ENCODE measurements at places on chromosomes 7 and 10.

GRCh38 chr10:79446758-79447084 is 1.3 kb upstream of the ZCCHC24 start:
- DNase-seq: no peak

GRCh38 chr10:119652361-119652730 is 1.2 kb downstream of the BAG3 start:
- no peak for DNase-seq

- peak; percentile 28 for DNase-seq
Observed at GRCh38 chr10:101123085-101123814, 7.8 kb upstream of the TLX1 start.

GRCh38 chr7:121547544-121548092 is 151.5 kb upstream of the FAM3C start:
- DNase-seq: peak; percentile 53

GRCh38 chr10:75505293-75505692 is 73.9 kb downstream of the LRMDA start:
- no peak for DNase-seq

DNA sequence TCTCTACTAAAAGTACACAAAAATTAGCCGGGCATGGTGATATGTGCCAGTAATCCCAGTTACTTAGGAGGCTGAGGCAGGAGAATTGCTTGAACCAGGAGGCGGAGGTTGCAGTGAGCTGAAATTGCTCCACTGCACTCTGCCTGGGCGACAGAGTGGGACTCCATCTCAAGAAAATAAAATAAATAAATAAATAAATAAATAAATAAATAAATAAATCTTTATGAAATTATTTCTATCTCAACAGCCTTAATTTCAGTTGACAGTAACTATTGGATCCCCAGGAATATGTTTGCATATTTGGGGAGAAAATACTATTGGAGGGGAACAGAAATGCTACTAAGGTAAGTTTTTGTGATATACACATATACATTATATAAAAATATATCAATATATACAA is 20.0 kb downstream of the TMEM229A start:
- no peak for DNase-seq

DNA sequence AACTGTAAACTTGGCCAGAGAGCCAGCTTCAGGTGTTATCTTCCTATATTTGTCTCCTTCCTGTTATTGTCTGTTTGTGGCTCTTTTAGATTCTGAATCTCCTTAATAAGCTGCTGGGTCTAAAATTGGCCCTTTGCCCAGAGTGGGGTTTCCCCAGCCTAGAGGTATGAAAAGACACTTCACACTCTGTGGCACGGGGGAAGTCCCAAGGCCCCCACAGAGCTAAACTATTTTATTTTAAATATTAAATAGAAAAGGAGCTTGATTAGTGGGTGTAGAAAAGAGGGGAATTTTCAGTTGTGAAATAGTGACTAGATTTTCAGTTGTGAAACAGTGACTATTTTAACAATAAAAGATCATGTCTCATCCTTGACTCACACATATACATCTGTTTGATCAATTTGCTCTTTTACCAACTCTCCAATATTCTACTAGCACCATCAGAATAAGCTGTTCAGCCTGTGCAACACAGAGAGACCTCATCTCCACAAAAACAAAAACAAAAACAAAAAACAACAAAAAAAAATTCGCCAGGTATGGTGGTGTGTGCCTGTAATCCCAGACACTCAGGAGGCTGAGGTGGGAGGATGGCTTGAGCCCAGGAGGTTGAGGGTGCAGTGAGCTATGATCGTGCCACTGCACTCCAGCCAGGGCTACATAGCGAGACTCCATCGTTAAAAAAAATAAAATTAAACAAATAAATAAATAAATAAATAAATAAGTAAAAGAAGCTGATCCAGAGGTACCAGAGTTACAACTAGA is 24.9 kb upstream of the ADO start:
- no peak for DNase-seq

DNA sequence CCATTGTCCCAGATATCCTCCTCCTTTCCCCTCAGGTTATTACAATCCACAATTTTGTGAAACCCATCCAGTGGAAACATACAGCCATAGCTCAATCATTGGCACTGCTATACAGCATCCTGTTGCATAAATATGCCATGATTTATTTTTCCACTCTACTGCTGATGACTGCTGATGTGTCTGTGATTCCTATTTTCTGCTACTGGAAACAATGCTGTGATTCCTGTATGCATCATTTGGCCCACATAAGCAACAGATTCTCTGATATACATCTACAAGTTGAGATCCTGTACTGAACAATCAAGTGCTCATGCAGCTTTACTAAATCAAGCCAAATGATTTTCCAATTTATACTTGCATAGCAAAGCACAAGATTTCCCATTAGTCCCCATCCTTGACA is 39.6 kb downstream of the CUL2 start:
- DNase-seq: no peak

GRCh38 chr7:30348083-30348560 is 63.7 kb downstream of the ZNRF2 start:
- no peak for DNase-seq

GRCh38 chr10:60942134-60942787 is 1.7 kb downstream of the RHOBTB1 start:
- DNase-seq: no peak

- no peak for DNase-seq
Observed at GRCh38 chr10:33071857-33072256, 113.8 kb upstream of the ITGB1 start.

DNA sequence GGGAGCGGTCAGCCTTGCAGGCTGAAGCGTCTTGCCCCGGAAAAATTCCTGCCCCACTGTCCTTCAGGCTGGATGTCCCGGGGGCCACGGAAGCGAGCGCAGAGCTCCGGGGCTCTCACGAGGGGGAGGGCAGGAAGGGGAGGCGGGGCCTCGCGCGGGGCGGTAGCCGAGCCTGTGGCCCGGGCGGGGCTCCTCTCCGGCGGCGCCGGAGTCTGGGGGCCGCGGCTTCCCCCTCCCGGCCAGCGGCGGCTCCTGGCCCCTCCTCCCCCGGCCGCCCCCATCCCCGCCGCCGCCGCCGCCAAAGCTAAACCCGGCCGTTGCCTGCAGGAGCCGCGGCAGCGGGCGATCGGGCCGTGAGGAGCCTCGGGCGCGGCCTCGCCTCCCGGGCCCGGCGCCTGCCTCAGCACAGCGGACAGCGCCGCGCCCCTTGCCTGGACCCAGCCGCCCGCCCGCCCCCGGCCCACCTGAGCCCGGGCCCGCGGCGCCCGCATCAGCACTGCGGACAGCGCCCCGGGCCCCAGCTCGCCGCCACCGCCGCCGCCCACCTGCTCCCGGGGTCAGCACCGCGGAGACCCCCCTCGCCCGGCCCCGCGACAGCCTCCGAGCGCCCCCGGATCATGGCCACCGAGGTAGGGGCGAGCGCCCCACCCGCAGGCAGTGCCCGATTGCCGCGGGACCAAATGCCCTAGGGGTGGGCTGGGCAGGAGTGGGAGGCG is at the start of gene GOLGA7B:
Gene GOLGA7B, plus strand, starts transcription at position 157 of the 716 bp plus-strand sequence. Its CDS starts 461 bp downstream, at position 618.
- DNase-seq: peak; percentile 47

DNA sequence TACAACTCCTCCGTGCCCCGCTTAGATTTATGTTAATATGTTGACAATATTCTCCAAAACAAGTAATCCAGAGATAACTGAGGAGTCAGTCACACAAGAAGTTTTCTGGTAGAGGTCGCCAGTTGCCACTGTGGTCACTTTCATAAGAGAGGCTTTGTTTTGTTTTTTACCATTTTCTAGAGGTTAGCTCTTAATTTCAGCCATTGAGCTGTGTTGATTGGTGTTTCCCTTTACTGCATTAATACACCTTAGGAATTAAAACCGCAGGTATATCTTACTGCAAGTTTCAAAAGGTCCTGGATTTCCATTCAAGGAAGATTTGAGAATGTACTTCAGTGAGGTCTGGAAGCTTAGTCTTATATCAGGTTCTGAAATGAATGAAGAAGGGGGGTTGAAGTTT is 3.5 kb downstream of the BMI1 start:
- DNase-seq: no peak

DNA sequence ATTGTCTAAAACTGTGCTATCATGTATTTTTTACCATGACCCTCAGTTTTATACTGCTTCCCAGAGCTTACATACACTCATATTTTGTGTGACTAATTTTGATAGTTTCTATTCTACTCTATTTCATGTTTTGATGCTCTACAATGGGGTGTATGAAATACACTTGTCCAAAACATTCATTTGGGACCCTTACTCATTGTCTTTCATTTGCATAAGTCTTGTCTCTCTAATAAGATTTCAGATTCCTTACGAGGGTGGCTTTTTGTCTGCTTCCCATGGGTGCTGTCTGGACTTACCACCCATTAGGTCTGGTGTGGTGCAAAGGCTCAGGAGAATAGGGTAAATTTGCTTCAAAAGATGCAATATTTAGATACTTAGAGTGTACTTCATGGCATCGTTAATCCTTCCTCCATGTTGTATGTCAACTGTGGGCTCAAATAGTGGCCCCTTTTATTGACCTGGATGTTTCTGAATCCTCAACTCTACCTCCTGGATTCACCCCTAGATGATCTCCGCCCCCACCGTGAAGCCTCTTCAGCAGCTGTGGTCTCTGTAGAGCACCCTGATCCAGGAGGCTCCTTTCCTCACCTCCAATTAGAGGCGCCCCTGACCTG is 3.6 kb upstream of the GIMAP5 start:
- DNase-seq: no peak

DNA sequence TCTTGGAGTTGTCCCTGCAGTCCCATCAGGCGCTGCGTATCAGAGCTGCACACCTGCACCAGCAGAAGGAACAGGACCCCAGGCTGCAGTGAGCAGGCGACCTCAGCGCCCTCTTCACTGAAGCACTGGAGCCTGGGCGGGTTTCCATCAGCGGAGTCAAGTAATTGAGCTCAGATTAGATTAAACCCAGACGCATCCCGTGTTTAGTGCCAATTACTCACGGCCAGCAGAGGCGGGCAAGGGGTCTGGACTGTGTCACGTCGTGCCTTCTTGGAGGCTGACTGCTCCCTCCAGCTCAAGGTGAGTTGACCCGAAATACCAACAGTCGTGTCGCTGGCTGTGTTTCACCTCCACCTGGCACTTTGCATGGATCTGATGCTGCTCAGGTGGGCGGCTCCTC is 123.6 kb downstream of the CXCL12 start:
- DNase-seq: no peak

- no peak for DNase-seq
Observed at GRCh38 chr7:43328785-43329380, 216.4 kb downstream of the HECW1 start.

DNA sequence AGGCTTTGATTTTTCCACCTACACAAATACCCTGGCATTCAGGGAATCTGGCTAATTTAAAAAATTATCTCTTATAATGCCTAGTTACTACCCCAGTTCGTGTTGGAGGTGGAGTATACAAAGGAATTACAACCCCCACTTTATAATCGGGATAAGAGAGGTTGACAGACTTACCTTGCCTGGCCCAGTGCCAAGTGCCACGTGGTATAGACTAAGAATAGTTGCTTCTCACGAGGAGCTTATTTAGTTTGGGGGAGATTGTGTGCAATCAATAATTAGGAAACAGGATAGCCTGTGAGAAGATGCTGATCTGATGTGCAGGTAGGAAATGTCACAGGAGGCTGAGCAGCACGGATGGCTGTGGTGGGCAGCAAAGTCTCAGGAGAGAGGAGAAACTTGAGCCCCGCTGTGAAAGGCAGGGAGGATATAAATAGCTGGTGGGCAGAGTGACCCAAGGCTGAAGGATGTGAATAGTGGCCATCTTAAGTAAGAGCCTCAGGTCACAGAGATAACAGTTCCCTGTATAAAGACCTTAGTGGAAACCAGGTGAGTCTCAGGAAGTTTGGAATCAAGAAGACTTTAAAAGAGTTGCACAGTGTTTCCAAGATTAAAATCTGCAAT is 11.3 kb upstream of the ATXN7L1 start:
- peak; percentile 46 for DNase-seq

DNA sequence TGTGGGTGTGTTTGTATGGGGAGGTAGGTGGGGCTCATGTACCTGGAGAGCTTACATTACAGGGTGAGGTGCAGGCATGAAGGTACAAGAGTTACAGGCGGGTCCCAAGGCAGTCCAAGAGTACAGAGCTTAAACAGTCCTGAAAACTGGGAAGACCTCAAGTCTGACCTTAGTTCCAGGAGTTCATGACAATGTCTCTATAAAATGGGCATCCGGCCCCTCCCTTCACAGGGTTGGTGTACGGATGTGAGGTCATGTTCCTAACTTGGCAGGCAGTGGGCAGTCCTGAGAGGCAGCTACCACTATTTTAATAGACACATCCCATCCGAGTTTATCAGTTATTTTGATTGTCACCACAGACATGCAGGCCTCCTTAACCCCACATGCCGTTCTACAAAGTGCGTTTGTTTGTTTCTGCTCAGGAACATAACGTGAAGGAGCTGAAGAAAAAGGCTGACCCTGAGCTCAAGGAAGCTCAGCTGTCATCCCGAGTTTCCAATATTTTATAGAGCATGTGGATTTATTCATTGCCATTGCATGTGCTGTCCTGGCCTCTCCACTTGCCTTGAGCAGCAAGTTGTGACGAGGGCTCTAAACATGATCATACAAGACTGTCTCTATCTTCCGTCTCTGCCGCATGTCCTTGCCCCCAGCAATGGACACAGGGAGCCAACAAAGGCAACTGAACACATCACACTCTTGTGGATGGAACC is 647.5 kb upstream of the IGFBP3 start:
- DNase-seq: no peak

DNA sequence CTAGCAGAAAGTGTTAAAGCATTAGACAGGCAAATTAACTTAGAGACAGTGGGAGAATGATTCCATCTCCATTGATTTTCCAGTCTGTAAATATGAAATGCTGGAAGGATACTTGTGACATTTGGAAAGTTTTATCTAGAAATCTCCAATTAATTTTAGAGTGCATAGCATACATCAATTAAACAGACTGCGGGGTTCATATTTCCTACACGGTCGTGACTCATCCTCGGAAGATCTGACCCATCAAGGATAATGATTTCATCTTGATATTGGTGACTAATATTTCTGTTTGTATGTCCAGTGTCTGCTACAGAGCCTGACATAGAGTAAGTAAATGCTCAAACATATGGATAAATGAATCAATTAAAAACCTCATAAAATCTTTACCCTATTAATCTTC is 474.9 kb downstream of the KCNMA1 start:
- no peak for DNase-seq

DNA sequence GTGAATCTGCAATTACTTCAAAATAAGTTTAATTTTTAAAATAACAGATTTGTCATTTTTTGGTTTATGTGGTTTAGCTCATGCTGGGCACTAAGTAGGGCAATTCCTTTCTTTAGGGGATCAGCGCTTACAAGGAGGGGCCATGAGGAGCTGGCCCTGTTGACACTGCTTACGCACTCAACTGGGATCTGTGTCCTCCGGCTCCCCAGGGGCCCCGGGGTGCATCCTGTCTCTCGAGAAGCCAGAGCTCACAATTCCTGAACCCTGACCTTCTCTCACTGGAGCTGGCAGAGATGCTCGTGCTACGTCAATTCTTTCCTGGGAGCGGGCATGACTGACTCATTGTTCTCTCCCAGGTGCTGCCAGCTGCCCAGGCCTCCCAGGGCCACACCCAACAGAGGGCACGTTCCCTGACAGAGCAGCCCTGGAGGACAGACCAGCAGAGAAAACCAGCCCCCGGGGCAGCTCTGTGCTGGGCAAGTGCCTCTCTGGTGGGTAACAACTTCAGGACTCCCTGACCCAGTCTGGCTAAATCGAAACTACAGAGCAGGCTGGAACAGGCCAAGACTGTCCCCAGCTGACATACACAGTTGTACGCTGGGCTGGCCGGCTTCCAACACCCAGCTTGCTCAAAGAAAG is 36.8 kb downstream of the CTBP2 start:
- DNase-seq: peak; percentile 78

GRCh38 chr7:47844311-47844710 is 104.0 kb downstream of the PKD1L1 start:
- no peak for DNase-seq

All from NCI-H345 (cell line).